Transverse colon (tissue), 4 donors: ENCODE measurements at places on chromosomes 4 and X.

DNA sequence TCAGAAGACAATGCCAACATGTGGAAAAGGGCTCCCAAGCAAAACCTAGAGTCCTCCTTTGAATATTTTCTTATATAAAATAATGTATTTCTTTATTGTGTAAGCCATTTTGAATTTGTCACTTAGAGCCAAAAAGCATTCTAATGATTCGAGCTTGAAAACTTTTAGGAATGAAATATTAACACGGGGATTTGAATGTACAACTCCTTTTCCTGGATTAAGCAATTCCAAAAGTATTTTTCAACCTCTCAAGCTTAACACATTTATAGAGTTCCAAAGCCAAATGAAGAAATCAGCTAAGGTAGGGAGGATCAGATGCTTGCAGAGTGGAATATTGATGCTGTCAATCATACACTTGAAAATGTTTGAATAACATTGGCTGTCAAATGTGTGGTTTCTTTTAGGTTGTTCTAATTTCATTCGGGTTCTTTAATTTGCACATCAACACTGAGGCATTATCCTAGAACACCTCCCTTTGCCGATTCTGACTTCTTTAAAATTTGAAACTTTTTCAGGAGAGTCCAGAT, 67.2 kb upstream of the ETNPPL start:
- DNase-seq: no peak

DNA sequence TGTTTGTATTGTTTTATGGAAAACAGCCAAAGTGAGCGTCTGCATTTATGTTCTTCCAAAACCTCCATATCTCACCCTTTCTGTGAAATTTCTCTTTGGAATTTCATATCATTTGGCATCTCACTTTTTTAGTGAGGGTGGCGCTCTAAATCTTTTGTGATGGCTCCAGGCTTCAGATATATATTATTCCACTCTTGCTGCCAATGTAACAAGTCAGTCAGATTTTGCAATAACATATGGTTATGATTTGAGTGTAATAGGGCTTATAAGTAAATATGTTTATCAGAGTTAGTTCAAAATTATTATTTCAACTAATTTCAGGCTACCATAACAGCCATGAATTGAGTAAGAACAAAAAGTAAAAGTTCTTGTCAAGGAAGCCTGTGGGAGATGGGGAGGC, 314.7 kb downstream of the PDGFC start:
- no peak for DNase-seq

DNA sequence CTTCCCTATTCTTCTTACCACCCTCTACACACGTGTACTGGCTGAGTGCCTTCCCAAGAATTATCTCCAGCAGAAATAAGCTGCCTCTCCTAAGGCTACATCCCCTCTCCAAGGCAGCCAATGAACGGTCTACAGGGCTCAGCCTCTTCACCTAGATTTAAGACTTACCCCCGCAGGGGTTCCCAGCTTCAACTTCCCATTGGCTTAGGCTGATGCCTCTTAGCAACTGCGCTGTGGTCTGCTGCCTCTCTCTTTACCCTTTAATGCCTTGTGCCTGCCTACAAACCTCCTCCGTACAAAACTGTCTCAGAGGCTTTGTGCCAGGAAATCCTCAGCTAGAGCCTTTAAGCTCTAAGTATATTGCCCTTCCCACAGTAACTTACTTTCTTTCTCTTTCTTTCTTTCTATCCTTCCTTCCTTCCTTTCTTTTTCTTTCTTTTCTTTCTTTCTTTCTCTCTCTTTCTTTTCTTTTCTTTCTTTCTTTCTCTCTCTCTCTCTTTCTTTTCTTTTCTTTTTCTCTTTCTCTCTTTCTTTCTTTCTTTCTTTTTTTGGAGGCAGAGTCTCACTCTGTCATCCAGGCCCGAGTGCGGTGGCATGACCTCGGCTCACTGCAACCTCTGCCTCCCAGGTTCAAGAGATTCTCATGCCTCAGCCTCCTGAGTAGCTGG, 15.1 kb upstream of the PIGA start:
- no peak for DNase-seq

- no peak for DNase-seq
Measured at GRCh38 chr4:10534820-10535219, 77.6 kb upstream of the ZNF518B start.

GRCh38 chr4:4914965-4915845, 55.7 kb downstream of the MSX1 start:
- DNase-seq: no peak

DNA sequence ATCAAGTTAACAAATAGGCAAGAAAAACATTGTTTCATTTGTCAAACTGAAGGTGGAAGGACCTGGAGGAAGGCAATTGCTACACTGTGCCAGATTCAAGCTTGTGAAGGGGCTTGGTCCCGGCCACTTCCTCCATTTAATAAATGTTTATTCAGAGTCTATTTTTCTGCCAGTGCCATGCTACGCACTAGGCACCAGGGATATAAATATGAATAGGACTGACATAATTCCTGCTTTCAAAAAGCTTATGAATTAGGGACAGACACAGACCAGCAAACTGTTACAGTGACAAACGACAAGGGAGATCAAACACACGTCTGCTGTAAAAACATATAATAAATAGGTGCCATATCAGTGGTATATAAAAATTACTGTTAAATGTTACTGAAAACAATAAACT, 571 bp downstream of the TLR6 start:
- DNase-seq: no peak

- DNase-seq: no peak
Measured at GRCh38 chr4:146123231-146123630, 52.3 kb upstream of the LSM6 start.

DNA sequence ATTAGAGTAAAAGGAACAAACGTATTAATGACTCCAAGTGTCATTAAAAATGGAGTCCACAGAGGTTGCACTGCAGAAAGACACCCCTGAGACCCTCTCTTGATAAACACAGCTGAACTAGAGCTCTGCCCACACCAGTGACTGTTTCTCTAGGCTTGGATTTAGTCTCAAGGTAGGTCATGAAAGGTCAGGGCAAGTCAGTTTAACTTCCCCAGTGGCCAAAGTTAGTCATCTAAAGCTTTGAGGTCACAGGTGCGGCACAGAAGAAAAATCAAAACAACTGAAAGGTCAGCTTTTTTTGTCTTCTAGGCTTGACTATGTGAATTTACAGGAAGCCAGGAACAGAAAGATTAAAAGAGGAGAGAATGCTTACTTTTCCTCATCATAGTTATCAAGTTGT, 749.6 kb downstream of the RAB28 start:
- no peak for DNase-seq

DNA sequence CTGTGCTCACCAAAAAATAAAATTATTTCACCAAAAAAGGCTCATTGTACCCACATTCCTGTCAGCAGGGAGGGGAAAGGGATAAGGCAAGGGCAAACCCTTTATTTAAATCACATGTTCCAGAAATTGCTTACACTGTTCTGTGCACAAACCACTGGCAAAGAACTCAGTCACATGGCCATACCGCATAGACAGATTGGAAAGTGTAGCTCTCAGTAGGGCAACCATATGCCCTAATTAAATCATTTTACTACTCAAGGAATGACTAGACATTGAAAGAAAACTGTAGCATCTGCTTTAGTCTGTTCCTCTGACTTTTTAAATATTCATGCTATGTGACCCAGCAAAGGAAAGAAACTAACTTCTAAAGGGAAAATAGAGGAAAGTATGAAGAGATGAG, 119.2 kb upstream of the FAM241A start:
- DNase-seq: no peak

- no peak for DNase-seq
Measured at GRCh38 chrX:1483843-1484637, 31.3 kb upstream of the ASMTL start.

- DNase-seq: no peak
Measured at GRCh38 chrX:57964975-57965374, 54.7 kb upstream of the ZXDA start.

GRCh38 chr4:149997881-149998421, 80.3 kb upstream of the DCLK2 start:
- DNase-seq: peak; percentile 27

DNA sequence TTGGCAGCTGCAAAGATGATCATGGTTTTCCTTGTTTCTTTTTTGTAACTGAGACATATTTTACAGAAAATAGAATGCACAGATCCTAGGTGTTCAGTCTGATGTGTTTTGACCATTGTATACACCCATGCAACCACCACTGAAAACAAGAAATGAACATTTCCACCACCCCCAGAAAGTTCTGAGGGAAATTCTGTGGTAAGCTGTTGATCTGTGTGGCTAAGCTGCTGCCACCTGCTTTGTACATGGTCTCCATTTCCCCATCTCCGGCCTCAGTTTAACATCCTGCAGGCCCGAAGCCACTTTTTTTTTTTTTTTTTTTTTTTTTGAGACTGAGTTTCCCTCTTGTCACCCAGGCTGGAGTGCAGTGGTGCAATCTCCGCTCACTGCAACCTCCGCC, 65.3 kb downstream of the NYX start:
- no peak for DNase-seq

DNA sequence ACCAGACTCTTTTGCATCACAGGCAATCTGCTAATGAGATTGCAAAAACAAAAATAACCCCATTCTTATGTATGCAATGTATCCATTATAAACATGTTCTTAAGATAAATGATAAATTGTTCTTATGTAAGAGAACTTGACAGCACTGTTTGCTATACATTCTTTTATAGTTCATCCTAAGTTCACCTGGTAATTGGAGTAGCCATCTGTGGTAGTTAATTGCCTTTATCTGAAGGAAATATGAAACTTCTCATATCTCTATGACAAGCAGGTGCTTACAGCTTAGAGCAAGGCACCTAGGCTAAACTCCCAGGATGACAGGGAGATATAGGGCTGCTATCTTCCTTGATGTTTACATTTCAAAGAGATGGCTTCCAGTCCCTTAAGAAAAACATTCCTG, 21.3 kb upstream of the CLCN5 start:
- no peak for DNase-seq

DNA sequence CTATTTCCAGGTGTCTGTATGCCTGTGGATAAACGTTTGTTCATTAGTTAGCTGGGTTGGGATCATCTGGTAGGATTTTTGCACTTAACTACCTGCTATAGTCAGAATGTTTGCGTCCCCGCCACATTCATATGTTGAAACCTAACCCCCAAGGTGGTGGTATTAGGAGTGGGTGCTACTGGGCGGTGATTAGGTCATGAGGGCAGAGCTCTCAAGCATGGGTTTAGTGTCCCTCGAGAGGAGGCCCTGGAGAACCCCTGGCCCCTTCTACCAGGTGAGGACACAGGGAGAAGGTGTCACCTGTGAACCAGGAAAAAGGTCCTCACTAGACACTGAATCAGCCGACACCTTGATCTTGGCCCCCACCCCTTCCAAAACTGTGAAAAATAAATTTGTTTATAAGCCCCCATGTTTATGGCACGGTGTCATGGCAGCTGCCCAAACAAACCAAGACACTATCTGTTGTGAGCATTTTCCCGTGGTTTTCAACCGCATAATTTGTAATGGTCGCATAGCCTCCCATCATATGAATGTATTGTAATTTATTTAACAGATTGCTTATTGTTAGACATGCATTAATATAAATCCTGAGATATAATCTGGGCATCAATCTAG, 92.7 kb upstream of the TRIM2 start:
- no peak for DNase-seq

DNA sequence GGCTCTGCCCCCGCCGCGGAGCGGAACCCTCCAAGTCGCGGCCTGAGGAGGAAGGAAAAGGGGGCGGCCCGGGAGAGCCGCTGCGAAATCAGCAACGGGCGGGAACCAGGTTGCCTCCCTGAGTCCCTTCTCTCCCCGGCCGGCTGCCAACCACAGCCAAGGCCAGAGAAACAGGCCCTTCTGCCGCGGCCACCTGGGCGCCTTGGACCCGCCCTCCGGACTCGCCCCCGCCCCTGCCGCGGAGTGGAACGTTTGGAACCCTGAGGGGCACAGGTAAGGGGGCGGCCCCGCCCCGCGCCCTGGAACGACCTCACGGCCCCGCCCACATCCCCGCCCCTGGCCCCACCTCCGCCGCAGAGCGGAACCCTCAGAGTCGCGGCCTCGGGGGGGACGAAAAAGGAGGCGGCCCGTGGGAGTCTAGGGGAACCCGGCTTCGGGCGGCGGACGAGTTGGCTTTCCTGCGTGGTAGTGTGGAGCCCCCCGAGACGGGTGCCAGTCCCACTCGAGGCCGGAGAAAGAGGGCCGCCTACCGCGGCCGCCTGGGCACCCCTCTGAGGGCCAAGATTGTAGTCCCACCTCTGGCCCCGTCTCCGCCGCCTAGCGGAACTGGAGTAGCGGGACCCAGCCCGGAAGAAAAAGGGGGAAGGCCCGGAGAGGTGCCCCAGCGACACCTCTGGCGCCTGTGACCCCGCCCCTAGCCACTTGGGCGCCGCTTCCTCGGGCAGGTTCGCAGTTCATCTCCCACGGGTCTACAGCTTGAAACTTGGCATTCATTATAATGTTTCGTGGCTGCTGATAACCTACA, 669 bp upstream of the PHKA2 start:
- DNase-seq: peak; percentile 86

- DNase-seq: no peak
Measured at GRCh38 chrX:34654696-34655490, 2.2 kb downstream of the TMEM47 start.

GRCh38 chr4:121698236-121698671, 1.5 kb upstream of the ANXA5 start:
- DNase-seq: no peak

DNA sequence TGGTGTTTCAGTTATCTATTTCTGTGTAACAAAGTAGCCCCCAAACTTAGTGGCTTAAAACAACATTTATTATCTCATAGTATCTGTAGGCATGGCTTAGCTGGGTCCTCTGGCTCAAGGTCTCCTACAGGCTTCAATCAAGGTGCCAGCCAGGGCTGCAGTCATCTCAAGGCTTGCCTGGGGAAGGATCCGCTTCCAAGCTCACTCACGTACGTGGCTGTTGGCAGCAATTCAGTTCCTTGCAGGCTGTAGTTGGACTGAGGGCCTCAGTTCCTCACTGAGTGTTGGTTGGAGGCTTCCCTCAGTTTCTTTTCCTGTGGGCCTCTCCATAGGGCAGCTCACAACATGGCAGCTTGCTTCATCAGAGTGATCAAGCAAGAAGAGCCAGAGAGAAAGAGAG, 9.3 kb downstream of the FAM120C start:
- DNase-seq: no peak

DNA sequence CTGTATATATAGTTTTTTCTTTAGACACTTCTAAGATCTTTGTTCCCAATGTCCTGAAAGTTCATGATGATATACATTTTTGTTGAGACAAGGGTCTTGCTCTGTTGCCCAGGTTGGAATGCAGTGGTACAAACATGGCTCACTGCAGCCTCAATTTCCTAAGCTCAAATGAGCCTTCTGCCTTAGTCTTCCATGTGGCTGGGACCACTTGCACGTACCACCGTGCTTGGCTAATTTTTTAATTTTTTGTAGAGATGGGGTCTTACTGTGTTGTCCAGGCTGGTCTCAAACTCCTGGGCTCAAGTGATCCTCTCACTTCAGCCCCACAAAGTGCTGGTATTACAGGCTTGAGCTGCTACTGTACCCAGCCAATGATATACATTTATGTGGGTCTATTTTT, 132.9 kb upstream of the BCOR start:
- DNase-seq: no peak
